Eye (tissue), 1 donor: ENCODE measurements at places on chromosomes 5 and 9.

GRCh38 chr9:125932012-125932411, 184.8 kb downstream of the PBX3 start:
- DNase-seq = no peak

- no peak for DNase-seq
Measured at GRCh38 chr9:27291292-27291691, 5.7 kb downstream of the EQTN start.

GRCh38 chr9:97786341-97786740, 66.7 kb upstream of the FOXE1 start:
- no peak for DNase-seq

DNA sequence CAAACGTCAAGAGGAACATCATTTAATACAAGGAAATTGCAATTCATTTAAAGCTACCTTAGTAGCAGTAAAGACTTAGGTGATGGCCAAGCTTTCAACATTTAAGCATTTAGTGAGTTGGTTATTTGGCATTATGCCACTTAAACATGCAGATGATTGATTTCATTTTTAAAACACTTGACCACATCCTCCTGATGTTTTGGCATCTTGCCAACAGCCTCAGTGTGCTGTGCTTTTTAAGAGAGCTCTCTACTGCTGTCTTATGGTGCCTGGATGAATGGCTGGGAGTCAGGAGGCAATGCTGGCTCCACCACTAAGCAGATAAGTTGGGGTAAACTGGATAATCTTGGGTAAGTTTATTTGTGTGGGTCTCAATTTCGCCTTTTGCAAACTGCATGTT, 364.5 kb downstream of the MAN2A1 start:
- peak; percentile 57 for DNase-seq

- no peak for DNase-seq
Measured at GRCh38 chr5:130978475-130978874, 186.6 kb downstream of the HINT1 start.

DNA sequence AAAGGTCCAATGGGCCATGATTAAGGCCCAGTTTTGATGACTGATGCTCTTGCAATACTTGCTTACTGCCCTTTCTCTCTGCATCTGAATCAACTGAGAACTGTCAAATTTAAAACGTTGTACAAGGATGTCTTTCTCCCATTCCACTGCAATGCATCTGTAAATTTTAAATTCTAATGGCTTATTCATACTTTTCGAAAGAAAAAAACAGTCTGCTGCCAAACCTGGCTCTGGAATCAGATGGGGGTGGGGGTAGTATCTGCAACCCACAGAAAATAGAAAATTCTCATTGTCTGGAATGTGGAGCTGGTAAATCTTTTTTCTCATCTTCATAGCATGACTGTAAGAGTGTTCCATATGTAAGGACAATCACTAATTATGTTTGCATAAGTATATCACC, 371.8 kb upstream of the RFX3 start:
- no peak for DNase-seq

GRCh38 chr5:77550406-77550805, 58.3 kb upstream of the WDR41 start:
- DNase-seq = no peak

DNA sequence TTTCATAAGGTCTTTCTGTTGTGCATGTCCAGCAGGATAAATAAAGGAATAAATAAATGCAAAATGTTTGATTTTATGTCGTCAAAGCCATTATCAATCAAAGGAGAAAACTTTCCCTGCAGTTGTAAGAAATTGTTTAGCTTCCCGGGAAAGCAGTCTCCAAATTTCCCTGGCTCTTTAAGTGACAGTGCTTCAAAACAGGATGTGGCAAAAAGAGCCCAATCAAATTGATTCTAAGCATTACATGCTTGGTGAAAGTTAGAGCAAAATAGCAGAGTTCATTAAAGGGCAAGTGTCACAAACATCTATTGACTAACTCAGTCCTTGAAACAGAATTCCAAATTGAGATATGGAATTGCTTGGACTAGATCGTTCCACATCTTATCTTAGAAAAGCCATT, 704.1 kb downstream of the PRELID2 start:
- DNase-seq = no peak

GRCh38 chr5:67141644-67142043, 55.0 kb downstream of the CD180 start:
- no peak for DNase-seq

DNA sequence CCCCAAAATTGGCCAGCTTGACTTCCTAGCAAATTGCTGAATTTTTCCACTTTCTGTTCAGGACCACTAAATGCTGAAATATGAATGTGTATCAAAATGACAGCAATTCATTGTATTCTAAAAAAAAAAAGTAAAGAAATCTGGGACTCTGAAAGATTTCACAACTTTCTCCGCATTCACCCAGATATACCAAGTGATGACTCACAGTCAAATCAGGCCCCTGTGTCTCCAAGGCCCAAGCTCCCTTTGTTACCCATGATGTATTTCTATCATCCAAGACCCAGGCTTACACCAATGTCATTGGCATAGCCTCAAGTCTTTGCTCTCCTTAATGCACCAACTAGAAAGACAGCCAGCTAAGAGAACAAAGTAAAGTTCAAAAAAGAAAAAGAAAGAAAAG, 493.9 kb downstream of the NTRK2 start:
- DNase-seq = no peak

- DNase-seq = peak; percentile 1
Measured at GRCh38 chr5:140764177-140764973, 21.6 kb upstream of the PCDHA1 start.

GRCh38 chr9:77166193-77166592, 11.1 kb upstream of the VPS13A start:
- DNase-seq = no peak

DNA sequence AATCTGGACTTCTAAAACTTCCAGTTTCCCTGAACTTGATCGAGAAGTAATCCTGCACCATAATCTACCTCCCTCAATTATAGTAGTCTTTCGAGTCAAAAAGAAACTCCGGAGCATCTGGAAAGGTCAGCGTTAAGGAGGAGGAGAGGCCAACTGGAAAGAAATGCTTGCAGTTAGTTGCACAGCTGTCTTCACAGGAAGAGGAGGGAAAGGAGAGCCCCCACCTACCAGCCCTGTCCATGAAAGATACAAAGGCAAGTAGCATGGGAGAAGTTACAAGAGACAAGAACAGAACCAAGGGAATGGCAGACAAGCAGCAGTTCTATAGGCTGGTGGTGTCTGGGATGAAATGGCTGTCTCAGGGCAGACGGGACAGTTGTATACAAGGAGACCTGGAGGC, 170.6 kb downstream of the RAB3C start:
- DNase-seq = peak; percentile 60

DNA sequence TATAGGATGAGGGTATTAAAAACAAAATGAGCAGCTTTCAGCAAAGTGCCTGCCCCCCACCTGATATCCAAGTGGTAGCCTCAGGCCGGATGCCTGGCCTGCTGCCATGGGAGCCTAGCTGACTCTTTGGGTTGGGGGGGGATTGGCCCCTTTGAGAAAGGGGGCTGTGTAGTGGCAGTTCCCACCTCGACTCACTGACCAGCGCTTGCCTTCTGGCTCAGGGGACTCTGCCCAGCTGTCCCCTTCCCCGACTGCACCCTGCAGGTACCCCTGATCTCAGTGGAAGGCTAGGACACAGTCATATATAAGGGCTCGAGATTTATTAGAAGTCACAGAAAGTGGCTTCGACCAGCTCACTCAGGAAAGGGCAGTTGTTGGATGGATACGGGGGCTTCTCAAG, 1.5 kb upstream of the NEUROG1 start:
- no peak for DNase-seq

DNA sequence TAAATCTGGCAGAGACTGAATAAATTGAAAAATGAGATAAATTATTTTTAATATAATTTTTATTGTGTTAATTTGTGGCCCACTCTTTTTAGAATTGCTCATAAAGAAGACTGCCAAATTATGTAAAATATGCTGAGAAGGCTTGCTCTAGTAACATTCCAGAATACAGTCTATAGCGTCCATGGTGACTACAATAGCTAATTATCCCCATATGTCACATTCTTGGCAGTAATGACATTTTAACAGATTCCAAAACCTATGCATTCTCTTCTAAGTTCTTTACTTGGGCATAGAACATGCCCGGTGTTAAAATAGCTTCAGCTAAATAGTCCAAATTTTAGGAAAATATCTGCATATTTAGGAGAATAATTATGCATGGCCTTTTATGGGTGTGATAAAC, 697.0 kb upstream of the SEMA6A start:
- no peak for DNase-seq

GRCh38 chr9:96071076-96071814, 195.8 kb downstream of the ERCC6L2 start:
- peak; percentile 77 for DNase-seq

DNA sequence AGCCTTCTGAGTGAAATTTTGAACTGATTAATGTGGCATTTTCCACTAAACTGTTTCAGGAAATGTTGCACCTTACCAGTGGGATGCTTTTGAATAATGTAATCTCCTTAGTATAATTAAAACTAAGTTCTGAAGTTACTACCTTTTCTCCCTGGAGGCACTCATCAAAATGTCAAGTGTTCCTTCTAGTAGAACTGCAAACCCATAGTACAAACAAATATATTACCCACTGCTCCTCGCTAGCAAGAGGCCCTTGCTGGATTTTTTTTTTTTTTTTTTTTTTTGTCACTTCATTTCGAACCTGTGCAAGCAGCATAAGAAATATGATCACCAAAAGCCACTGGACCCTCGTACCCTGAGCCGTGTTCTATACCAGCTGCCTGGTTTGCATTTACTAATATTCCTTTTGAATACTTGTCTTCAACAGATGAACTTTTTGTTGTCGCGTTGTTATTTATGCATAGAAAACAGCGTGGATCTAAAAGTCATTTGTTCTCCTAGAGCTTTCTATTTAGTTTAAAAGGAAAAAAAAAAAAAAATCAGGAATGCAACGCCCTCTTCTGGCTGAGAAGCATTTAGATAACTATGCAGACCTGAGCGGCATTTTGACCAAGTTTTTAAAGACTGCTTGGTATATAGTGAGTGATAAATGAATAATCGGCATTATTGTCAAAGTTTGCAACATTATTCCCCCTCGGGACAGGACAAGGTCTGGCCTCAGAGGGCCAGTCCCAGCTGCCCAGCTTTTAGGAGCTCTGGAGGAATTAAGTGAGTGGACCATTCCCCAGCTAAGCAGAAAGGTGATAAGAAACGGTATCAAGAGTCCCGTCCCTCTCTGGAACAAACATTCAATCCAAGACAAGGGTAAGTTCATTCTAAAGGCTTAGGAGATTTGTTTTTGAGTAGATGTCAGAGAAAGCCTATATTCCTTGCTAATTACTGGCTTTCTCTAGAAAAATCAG, 162.5 kb upstream of the KIF2A start:
- DNase-seq = peak; percentile 73

DNA sequence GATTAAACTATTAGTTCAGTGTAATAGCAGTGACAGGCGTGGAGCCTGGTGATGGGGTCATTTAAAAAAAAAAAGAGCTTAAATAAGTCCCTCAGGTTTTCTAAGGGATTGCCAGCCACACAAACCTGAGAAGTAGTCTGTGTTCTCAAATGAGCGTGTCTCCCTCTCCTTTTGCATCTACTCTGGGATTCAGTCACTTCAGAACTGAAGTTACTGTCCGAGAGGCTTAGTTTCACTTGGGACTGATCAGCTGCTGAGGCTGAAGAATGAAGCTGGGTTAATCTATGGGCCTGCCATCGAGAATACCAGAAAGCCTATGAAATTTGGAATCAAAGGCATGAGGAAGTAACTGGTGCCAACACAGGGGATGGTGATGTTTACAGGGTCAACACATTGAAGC, 310.1 kb downstream of the ADAMTS6 start:
- no peak for DNase-seq

GRCh38 chr5:80793354-80793753, 138.6 kb upstream of the DHFR start:
- DNase-seq = no peak

DNA sequence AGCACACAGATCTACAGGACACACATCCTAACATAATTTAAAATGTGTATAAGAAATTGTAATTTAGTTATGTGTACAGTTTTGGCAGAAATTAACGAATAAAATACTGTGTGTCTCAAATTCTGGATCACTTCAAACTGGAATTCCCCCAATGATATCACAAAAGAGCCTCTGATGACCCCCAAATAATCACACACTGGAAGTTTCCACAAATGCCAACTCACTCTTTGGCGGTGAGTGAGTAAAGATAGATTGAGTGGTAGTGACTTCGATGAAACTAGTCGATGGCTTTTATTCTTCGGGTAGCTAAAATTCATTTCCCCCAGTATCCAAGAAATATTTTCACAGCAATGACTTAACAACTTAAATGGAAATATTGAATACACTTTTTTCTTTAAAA, 2.2 kb downstream of the ZNF366 start:
- no peak for DNase-seq

GRCh38 chr9:14296495-14297113, 17.3 kb downstream of the NFIB start:
- no peak for DNase-seq

GRCh38 chr9:130453487-130453886, 8.7 kb downstream of the ASS1 start:
- no peak for DNase-seq

DNA sequence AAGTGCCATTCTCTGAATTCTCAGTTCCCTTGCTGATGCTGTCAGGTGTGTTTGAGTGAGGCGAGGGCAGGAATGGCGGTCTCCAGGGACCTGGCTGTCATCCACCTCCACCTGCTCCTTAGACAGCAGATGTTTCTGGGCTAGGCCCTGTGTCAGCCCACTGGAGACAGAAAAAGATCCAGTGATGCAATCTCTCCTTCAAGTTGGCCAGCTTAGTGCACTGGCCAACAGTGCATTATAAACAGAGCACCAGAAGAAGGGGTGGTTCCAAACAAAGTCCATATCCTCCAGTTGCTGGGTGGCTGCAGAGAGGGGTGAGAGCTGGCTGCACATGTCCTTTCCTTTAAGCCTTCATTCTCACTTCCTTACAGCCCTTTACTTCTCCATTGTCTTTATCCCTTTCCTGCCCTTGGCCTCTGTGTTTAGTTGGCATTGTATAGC, 26.5 kb downstream of the NANS start:
- no peak for DNase-seq

DNA sequence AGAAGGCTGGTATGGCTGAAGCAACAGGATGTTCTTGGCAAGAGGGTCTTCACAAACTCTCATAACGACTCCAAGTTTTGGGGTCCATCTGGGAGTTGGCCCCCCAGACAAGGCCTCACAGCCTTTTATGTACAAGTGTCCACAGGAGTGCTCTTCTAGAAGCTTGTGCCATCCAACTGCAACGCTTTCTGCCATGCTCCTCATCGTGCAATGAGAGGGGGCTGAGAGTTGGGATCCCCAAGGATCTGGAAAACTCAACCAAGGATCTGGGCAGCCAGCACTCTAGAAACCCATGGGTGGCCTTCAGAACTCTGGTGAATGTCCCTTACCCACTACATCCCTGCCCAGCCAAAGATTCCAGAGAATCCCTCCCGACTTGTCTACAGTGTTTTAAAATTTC, 8.5 kb upstream of the AMBP start:
- no peak for DNase-seq
